Activated naive CD8-positive, alpha-beta T cell treated with anti-CD3 and anti-CD28 coated beads, Interleukin-2, amount 10 ng/mL, durations not matched to agents 7 days and 5 days (primary cell): ENCODE measurements at places on chromosomes 5 and 9. TPM values are rescaled to one million over a fixed set of nuclear protein-coding genes. Genes with fewer than 3 reads are reported as not detected.
A peak's percentile ranks its signal among the peaks of the same experiment; 100 is the strongest.

The KCNV2 gene
- total RNA-seq: not detected

DNA sequence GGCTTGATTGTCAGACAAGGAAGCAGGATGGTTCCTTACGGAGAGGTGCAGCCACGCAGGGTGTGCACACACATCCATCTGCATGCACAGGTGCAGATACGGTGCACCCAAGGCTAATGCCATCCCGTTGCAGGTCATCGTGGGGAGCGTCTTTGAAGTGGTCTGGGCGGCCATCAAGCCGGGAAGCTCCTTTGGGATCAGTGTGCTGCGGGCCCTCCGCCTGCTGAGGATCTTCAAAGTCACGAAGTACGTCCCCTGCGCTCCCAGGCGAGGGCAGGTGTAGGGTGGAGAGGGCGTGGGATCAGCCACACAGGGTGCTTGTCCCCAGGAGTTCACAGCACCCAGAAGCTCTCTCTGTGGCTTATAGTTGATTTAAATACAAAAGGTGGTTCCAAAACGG is 106.4 kb downstream of the CACNA1B start:
- H3K27ac ChIP-seq: no peak overlapping the region
- peaks cover under 1% of the 10 kb centered on the region for H3K4me1 ChIP-seq
- H3K36me3 ChIP-seq: no peaks in the 10 kb centered on the region
- H3K4me3 ChIP-seq: no peak overlapping the region

- no peaks in the 10 kb centered on the region for H3K36me3 ChIP-seq
- no peak for DNase-seq
- no peaks in the 10 kb centered on the region for H3K27me3 ChIP-seq
- H3K27ac ChIP-seq: no peak overlapping the region
- H3K4me3 ChIP-seq: no peak overlapping the region
- H3K4me1 ChIP-seq: no peaks in the 10 kb centered on the region
These were observed 568.8 kb downstream of the PSAT1 start for GRCh38 chr9:78865737-78866136.

DNA sequence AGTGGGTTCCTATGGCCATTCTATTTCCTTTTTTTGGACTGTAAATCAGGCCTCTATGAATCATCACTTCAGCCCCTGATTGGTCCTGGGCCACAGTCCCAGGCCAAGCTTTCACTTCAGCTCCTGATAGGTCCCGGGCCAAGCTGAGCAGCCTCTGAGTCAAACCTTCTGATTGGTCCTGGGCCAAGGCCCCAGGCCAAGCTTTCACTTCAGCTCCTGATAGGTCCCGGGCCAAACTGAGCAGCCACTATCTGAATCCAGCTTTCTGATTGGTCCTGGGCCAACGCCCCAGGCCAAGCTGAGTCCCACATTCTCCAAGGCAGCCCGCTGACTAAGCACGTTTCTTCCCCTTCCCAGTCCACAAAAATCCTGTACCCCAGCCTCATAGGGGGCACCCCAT is 1972.9 kb upstream of the ACO1 start:
- H3K4me3 ChIP-seq: no peak overlapping the region
- DNase-seq: no peak
- H3K27ac ChIP-seq: no peak overlapping the region
- H3K27me3 ChIP-seq: no peaks in the 10 kb centered on the region
- no peaks in the 10 kb centered on the region for H3K4me1 ChIP-seq

GRCh38 chr5:44952376-44952775 is 143.6 kb downstream of the MRPS30 start:
- no peak overlapping the region for H3K4me3 ChIP-seq
- H3K36me3 ChIP-seq: no peaks in the 10 kb centered on the region
- no peaks in the 10 kb centered on the region for H3K27me3 ChIP-seq
- H3K27ac ChIP-seq: no peak overlapping the region
- DNase-seq: no peak

DNA sequence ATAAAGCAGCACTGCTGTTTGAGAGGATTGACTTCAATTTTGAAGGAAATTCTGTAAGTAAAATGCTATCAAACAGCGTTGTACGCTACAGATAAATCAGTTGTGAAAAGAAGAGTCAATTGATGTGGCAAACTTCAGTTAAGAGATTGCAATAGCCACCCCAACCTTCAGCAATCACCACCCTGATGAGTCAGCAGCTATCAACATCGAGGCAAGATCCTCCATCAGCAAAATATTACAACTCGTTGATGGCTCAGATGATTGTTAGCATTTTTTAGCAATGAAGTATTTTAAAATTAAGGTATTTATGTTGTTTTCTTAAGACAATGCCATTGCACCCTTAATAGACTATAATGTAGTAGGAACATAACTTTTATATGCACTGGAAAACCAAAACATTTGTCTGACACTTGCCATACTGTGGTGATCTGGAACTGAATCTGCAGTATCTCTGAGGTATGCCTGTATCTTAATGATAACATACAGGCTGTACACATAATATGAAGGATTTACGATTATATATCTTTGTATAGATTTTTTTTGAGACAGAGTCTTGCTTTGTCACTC is 47.5 kb downstream of the VPS13A start:
- no peak for DNase-seq
- H3K36me3 ChIP-seq: peaks cover 44% of the 10 kb centered on the region
- H3K4me1 ChIP-seq: no peaks in the 10 kb centered on the region

GRCh38 chr5:90472783-90473395 is 1.7 kb downstream of the MBLAC2 start:
- H3K27ac ChIP-seq: peak overlapping the region; percentile 96
- no peaks in the 10 kb centered on the region for H3K27me3 ChIP-seq
- peaks cover 31% of the 10 kb centered on the region for H3K4me1 ChIP-seq

DNA sequence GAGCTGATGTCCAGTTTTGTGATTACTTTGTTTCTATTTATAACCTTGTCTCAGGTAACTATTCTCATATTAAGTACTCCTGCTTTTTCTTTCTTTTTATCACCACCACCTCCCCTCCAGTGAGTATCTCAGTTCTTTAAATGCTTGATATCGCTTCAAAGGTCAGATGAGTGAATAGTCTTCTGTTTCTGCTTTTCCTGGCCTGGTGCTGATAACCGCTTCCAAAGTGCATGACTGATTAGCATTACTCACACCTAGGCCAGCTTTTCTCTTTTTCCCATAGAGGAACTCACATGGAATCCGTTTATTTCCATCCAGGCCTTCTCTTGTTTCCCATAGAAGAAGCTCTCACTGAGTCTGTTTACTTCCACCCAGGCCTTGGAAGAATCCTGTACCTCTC is 3.2 kb downstream of the SLC36A1 start:
- H3K4me3 ChIP-seq: no peak overlapping the region
- no peak for DNase-seq
- peaks cover 13% of the 10 kb centered on the region for H3K4me1 ChIP-seq
- peaks cover 15% of the 10 kb centered on the region for H3K27me3 ChIP-seq
